ENCODE measurements at places on chromosomes 7 and 10.

DNA sequence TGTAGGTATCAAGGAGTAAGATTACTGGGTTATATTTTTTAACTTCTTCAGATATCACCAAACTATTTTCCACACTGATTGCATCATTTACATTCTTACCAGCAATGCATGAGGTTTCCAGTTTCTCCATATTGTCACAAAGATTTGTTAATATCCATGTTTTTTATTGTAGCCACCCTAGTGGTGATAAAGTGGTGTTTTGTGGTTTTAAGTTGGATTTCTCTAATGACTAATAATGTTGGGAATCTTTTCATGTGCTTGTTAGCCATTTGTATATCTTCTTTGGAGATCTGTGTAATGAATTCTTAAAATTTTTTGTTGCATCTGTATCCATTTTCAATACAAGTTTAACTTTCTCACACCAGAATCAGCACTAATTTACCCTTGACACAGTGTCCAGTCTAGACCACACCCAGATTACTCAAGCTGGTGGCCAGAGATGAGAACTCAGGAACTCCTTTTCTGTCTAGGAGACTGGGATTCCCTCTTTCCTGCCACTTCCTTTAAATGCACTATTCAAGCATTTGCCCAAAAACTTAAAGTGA is 67.0 kb upstream of the PLXDC2 start:
- no peak for DNase-seq

DNA sequence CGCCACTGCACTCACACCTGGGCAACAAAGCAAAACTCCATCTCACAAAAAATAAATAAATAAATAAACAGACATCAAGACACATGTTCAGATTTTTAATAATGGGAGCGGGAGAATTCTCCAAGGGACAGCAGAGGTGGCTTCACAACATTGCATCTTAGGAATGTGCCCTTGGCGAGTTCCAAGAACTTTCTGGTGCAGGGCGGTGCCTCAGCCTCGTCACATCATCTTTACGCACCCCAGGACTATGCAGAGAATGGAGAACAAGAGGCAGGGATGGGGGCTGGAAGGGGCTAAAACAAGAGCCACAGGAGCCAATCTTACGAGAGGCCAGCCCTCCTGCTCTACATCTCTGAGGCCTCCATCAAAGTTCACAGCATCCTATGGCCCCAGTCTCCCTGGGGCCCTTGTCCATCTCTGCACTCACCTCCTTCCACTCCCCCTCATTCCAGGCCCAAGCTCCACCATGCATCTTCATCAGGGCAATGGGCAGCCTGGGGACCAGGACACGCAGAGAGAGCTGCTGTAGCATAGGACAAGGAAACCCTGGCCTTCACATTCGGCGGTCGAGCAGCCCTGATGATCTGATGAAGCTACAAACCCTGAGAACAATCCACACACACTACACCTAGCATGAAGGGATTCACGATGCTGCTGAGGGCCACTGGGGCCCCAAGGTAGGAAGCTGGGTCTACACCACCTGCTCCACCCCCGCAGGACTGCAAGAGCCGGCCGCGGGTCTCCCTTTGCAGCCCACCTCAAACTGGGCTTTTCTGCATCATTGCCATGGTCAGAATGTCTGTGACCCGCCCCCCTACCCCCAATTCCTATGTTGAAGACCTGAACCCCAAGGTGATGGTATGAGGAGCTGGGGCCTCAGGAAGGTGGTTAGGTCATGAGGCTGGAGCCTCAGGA is 22.3 kb downstream of the TNS3 start:
- DNase-seq: no peak

GRCh38 chr10:132309471-132309865 is 1.7 kb upstream of the STK32C start:
- no peak for DNase-seq

GRCh38 chr7:2632733-2633537 is 1.1 kb downstream of the TTYH3 start:
- no peak for DNase-seq

DNA sequence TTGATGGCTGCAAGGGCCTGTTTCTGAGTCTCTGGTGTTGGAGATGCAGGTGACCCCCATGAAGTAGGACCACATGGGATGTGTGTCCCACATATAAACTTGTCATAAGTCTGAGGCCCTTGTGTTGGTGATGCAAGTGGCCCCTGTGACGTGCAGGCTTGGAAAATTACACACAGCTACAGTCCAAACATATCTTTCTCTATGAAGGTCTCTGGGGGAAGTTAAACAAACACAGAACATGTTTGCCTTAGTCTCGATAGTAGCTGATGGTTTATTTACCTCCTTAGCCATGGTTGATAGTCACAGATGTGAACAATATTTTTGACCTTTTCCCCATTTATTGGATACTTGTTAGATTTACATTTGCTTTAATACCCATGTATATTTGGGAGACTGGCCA is 64.7 kb downstream of the ADCY1 start:
- DNase-seq: no peak

DNA sequence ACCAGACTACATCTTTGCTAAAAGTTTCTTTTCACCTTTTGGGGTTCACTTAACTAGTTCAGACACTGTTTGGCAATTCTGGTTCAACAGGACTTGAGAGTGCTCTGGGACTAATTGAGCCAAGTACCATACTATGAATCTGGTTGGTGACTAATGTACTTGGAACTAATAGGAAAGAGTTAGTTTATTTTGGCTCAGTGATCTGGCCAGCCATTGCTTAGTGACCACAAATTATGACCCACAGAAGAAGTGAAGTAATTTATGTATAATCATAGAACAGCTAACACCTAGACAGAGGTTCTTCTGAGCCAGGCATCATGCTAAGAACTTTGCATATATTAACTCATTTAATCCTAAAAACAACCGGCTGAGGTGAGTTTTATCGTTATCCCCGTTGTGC is 126.5 kb upstream of the JCAD start:
- no peak for DNase-seq

- DNase-seq: no peak
Observed at GRCh38 chr7:2936891-2937580, 92.9 kb upstream of the GNA12 start.

GRCh38 chr7:6476596-6477317 is 29.0 kb upstream of the DAGLB start:
- DNase-seq: no peak

DNA sequence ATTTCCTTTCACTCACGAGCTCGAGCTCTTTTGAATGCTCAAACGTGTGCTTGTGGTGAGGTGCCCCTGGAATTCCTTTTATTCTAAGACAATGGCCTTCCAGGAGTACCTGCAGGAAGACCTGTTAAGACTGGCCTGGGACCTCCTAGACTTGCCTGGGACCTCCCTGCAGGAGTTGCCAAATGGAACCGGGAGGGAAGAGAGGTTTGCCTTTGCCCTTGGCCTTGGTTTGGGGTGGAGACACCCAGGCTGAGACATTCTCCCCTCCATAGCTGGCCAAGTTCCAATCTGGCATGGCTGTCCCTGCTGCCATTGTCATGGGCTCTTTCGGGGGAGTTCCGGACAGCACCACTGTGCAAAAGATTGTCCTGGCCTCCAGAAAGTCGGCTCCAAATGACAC is 39.7 kb downstream of the DNAJB12 start:
- no peak for DNase-seq

GRCh38 chr10:103448746-103449145 is 3.4 kb downstream of the CALHM2 start:
- DNase-seq: no peak

DNA sequence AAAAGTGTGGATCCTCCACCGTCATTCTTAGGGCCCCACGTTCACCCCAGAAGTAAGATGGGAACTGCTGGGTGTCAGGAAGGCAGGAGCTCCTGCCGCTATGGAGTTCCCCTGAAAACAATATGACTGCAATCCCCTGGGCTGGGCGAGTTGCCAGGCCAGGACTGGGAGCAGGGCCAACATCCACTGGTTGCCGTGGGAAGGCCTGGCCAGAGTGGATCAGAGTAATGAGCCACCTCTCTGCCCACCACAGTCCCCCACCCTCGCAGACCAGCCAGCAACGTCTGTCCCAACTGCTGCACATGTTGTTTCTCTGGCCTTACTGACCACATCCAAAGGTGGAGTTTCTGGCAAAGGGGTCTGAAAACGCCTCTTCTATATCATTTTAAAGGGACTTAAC is 86.6 kb downstream of the STRA8 start:
- DNase-seq: no peak

DNA sequence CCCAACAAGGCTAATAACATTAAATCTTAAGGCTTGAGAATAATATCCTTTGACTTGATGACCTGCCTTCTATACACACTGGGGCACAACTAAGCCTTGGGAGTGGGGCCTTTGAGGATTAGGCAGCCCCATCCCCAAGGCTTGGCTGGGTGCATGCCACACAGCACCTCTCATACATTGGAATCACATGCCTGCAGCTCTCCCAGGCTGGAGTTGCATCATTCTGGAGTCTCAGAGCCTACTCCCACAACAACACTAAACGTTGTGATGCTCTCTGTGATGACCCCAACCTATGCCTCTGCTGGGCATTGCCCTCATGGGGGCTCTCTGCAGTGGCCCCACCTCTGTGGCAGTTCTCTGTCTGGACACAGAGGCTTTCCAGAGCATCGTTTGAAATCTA is 31.9 kb upstream of the SGCE start:
- no peak for DNase-seq

DNA sequence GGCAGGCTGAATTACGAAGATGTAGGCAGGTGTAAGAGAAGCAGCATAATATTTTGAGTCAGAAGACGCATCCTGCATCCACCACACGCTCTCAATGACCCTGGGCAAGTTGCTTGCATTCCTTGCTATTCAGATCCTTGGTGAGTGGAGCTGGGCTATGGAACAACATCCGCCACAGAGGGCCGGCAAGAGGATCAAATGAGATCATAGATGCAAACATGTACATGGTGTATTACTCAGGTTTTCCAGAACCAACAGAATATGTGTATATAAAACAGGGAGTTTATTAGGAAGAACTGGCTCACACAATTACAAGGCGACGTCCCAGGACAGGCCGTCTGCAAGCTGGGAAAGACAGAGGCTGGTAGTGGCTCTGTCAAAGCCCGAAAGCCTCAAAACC is 51.5 kb downstream of the ADAM12 start:
- DNase-seq: no peak

GRCh38 chr7:6545398-6546126 is 5.7 kb downstream of the GRID2IP start:
- no peak for DNase-seq

DNA sequence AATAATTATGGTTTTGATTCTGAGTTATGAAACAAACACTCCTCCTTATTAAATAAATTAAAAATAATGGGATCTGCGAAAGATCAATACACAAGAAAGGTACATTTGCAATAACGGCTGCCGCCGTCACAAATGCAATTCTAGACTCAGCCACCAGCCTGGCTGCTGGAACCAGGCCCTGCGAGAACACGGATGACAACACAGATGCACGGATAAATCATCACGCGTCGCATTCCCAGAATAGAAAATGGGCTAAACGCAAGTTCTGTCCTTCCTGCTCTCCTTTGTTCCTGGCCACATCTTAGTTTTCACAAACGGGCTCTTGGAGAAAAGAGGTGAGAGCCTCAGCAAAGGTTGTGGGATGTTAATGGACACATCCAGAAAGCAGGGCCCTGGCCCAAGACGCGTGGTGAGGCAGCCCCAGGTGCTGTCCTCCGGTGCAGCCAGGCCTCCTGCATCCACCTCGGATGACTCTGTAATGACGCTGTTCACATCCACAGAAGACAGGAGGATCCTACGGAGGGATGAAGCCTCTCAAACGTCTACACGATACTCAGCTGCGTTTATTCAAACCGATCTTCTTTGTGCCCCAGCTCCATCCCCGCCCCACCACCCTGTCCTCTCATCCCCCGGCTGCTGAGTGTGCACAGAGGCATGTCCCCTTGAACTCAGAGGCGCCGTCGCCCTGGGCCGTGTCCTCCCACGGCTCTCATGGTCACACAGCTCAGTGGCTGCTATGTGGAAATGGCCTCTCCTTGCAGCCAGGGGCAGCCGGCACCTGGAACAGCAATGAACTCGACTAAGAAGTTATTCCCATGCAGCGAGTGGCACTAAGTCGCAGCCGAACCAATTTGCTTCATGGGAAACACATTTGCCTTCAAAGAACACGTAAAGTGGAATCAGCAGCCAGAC is 197.9 kb downstream of the PTPRN2 start:
- DNase-seq: no peak

DNA sequence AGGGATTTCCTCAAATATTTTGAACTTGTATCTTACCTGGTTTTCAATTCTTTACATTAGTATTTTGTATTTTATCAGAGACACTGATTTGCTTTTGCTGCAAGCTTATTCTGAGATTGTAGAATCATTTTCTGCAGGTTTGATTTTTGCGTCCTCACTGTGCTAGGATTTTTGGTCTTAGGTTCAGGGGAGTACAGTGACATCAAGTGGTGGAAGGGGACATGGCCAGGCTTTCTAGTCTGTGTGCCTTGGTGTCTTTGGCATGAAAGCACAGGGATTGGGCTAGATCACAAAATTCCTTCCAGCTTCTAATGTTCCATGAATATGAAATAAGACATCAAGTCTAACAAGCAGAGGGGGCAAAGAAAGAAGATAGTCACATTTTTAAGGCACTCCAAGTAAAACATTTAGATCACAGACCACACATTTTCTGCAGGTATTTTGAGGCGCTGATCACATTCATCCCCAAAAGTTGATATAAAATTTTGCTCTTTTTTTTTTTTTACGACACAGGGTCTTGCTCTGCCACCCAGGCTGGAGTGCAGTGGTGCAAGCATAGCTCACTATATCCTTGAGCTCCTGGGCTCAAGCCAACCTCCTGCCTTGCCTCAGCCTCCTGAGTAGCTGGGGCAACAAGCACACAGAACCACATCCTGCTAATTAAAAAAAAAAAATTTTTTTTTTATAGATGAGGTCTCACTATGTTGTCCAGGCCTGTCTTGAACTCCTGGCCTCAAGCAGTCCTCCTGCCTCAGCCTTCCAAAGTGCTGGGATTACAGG is 124.4 kb downstream of the PON1 start:
- DNase-seq: no peak

DNA sequence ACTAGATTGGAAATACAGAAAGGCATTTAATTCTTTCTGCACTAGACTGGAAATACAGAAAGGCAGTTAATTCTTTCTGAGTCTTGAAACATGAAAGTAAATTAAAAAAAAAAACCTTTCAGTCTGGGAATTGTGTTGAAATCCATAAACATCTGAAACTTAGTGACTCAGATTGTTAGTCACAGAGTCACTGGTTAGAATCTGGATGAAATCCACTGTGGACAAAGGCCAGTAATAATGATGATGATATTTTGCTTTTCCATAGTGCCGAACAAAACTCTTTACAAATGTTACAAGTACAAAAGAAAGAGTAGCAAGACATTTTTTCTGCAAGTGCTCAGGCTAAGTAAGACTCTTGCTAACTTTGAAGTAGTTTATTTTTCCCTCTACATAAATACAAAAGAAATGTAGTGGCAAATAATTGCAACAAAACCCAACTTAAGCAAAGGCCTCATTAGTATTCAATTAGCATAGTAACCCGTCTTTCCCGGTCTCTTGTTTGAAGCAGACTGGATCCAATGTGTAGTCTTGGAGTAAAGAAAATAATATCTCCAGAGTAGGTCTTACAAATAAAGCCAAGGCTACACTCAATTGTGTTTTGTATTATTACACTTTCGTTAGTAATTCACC is 5.8 kb upstream of the PRTFDC1 start:
- DNase-seq: no peak

GRCh38 chr10:35797187-35797586 is 155.1 kb upstream of the FZD8 start:
- no peak for DNase-seq
